Activated CD8-positive, alpha-beta memory T cell treated with anti-CD3 and anti-CD28 coated beads, Interleukin-2, amount 10 ng/mL, durations not matched to agents 7 days and 5 days (primary cell): ENCODE measurements at places on chromosomes 2 and 18. TPM values are rescaled to one million over a fixed set of nuclear protein-coding genes. Genes with fewer than 3 reads are reported as not detected.

DNA sequence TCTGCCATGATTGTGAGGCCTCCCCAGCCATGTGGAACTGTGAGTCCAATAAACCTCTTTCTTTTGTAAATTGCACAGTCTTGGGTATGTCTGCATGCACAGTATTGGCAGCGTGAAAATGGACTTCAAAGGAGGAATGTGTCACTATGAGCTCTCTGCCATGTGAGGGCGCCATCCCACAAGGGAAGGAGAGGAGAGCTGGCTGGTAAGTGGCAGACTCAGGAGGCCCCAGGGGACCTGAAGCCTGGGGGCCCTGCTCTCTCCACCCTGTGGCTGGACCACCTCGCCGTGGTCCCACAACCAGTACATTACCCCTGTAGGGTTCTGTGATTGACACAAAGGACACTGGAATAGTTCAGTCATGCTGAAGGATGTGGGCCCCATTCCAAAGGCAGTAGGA lies 122.1 kb downstream of the RPIA start:
- no peak for DNase-seq

- no peak for DNase-seq
These were observed 16.0 kb downstream of the EVX2 start for GRCh38 chr2:176067589-176068418.

The CCL20 gene
- total RNA-seq = not detected

DNA sequence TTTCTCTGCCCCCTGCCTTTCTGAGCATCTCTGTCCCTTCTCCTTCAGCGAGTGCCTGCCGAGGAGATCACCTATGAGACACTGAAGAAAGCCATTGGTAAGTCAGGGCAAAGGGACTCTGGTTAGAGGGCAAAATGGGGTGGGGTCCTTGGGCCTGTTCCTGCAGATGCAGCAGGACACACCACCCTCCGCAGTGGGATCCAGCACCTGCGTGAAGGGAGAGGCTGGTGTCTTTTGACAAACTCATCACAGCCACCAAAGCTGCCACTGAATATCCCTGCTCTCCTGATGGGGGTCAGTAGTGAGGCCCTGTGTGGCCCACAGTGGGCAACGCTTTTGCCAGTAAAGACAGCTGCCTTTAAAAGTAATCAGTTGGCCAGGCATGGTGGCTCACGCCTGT lies 18.7 kb downstream of the POMC start:
- no peak for DNase-seq

DNA sequence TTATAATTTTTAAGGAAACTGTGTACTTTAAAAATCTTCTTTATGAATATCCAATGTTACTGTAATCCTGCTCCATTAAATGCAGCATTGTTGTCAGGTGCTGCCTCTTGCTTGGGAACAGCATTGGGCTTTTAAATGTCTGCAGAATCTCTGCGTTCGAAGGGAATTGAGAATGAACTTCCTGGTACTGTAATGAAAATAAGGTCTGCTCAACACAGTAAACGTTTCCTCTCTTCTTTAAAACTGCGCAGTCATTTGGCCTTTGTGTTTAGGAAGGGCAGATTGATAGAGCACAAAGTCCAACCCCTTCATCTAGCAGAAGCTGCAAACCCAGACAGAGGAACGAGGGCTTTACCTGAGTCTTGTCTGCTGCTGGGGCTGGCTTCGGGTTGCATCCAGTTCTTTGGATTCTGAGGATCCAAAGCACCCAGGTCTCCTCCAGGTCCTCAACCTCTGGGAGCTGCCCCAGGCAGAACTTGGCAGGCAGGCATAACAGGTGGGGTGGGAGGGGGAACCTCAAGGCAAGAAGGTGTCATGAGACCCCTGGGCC lies 104.5 kb downstream of the UGGT1 start:
- DNase-seq = no peak

DNA sequence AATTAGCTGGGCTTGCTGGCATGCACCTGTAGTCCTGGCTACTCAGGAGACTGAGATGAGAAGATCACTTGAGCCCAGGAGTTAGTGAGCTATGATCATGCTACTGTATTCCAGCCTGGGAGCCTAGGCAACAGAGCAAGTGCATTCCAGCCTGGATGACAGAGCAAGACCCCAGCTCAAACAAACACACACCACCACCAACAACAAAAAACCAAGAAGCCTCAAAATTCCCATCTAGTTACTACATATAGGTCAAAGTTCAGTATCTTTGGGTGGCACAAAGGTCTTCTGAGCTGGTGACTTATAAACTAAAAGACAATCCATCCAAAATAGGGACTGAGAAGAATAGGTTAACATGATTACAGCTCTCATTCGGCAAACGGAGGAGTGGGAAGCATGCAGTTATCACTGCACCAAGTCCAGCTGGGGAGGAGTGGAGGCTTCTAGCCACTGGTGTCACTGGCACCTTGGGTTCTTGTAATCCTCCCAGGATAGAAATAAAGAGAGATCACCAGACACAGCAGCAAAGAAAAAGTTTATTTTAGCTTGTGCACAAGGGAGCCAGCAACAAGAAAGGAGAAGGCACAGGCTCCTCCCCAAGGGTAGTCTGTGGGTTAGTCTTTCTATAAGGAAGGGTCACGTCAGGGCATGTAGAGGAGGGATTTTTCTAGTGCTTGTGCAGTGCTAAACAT lies 57.4 kb downstream of the SH2D6 start:
- DNase-seq = no peak

- no peak for DNase-seq
These were observed 126.0 kb downstream of the MBP start for GRCh38 chr18:77006305-77007175.

GRCh38 chr2:100196786-100197494 lies 54.5 kb upstream of the AFF3 start:
- no peak for DNase-seq

GRCh38 chr2:44578471-44579093 lies 216.8 kb downstream of the CAMKMT start:
- DNase-seq = no peak

The ANKRD30BL gene
- total RNA-seq = not detected

The EXOC6B gene
- 14.1 TPM for total RNA-seq

DNA sequence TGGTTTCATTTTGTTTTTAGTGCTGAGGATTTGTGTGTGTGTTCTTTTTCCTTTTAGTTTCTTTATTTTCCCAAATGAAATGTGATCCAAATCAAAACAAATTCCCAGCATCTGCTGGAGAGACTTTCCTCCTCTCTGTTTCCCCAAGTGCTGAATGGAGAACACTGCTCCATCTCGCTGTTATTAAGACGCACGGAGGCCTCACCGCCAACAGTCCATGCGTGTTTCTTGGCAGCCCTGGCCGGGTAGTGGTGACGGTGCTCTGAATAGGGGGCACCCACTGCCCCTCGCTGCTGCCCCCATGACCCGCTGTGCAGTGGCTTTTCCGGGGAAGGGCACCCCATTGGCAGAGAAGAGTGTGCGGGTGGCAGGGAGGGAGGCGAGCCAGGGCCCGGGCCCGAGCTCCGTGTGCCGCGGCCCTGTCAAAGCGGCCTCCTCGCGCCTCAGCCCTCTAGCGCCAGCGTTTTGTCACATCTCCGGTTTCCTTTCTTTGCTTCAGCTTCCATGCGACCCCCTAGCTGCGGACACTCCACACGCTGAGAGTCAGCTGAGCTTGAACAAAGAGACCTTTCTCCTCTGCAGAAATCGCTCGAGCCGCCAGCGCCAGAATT lies 473.7 kb upstream of the SALL3 start:
- no peak for DNase-seq

- DNase-seq = no peak
These were observed 6.6 kb upstream of the KLHL23 start for GRCh38 chr2:169727065-169727464.

The LCT gene
- total RNA-seq = 0.41 TPM
